ENCODE measurements at places on chromosomes 12 and 14.

DNA sequence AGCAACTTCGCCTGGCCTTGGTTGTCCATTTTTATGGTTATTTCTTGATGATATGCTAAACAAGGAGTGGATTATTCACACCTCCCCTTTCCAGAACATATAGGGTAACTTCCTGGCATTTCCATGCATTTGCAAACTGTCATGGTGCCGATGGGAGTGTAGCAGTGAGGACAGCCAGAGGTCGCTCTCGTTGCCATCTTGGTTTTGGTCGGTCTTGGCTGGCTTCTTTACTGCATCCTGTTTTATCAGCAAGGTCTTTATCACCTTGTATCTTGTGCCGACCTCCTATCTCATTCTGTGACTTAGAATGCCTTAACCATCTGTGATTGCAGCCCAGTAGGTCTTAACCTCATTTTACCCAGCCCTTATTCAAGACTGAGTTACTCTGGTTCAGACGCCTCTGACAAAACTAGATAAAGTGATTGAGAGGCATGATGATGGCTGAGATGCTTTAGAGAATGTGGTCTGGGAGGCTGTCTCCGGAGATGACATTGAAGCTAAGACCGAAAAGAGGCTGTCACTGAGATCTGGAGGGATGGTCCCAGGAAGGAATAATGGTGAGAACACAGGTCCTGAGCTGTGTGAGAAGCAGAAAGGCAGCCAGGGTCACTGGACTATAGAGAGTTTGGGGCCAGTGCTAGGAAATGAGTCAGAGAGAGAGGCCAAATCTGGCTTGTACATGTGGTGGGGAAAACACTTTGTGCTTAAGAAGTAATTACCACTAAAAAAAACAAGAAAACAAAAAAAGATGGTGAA, 2.9 kb downstream of the GLT1D1 start:
- no peak for DNase-seq

GRCh38 chr14:96297000-96297399, 41.0 kb downstream of the BDKRB1 start:
- DNase-seq = no peak

- DNase-seq = no peak
Observed at GRCh38 chr12:6768990-6769389, 2.8 kb downstream of the PTMS start.

GRCh38 chr12:104933128-104933527, 25.0 kb downstream of the SLC41A2 start:
- no peak for DNase-seq

GRCh38 chr14:68906439-68906838, 72.7 kb downstream of the ACTN1 start:
- no peak for DNase-seq

- DNase-seq = no peak
Observed at GRCh38 chr14:26596543-26597061, 1.2 kb downstream of the NOVA1 start.

- DNase-seq = no peak
Observed at GRCh38 chr12:85322715-85323114, 42.7 kb downstream of the ALX1 start.

All from NCI-H1930 (cell line).